ENCODE measurements at places on chromosomes 6 and 20.

GRCh38 chr20:47674145-47674544, 111.1 kb downstream of the SULF2 start:
- DNase-seq, result no peak

DNA sequence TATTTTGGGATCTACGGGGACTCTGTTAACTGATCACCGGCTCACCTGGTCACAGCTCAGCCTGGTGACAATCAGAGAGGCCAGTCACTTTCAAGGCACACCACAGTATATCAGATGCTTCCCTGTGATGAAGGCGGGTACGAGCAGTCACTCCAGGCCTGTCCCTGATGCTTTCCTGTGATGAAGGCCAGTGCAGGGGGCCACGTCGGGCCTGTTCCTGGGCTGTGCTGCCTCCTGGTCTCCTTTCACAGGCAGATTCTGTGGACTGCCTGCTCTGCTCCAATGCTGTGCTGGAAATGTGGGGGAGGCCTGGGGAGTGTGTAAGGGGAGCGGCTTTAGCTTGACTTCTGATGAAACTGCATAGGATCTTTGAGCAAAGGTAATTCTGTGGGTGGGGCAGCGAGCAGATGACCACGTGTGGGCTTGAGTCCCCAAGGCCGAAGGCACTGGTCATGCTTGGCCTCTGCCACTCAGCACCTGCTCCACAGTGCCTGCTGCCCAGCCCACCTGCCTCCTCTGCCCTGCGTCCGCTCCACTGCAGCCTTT, 372.6 kb downstream of the TAF4 start:
- DNase-seq, result no peak

DNA sequence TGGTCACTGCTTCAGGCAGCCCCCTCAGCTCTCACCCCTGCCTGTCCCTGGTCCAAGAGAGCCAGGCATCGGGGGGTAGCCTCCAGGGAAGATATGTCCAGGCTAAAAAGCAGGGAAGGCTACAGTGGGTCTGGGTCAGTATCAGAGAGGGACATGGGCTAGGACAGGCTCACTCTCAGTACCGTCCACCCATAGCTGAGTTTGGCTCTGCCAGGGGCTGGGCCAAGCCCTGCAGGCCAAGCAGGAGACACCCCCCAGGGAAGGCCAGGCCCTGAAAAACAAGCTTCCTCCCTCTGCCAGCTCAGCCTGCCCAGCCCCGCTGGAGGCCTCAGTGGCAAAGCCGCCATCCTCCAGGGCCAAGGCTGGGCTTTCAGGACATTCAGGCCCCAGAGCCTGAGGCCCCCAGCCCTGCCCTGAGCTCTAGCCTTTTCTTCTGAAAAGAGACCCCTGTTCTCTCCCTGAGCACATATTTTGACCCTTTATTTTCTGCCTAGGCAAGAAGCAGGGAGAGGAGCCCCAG, 28.6 kb upstream of the TGM2 start:
- no peak for DNase-seq

DNA sequence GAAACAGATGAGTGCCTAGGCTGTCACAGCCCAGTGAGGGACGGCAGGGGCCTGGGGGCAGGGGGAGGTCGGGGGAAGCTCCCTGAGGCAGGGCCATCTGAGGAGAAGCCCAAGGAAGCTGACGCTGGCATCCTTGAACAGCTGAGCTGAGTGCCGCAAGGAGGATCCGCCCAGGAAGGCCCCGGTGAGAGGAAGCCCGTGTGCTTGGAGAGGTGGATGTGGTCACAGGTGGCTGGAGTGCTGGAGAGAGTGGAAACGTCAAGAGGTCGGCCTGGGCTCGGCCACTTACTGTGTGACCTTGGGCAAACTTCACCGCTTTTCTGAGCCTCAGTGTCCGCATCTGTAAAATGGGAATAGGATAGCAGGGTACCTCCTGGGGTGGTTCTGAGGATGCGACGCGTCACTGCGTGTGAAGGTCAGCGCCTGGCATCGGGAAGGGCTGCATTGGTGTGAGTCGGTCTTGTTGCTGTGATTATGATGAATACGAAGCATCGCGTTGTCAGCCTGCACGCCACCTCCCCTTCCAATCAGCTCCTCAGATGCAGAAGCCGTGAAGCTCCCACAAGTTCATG, 116.1 kb upstream of the PTPN1 start:
- no peak for DNase-seq

DNA sequence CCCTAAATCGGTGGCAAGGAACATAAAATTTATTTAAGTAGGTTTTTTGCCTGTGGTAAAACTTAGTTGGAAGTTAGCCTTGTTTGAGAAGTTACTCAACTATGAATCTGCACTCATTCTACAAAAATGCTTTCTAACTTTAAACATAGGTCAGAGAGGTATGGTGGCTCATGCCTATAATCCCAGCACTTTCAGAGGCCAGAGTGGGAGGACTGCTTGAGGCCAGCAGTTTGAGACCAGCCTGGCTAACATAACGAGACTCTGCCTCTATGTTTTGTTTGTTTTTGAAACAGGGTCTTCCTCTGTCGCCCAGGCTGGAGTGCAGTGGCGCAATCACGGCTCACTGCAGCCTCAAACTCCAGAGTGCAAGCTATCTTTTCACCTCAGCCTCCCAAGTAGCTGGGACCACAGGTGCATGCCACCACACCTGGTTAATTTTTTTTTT, 16.2 kb downstream of the USP49 start:
- DNase-seq, result no peak

DNA sequence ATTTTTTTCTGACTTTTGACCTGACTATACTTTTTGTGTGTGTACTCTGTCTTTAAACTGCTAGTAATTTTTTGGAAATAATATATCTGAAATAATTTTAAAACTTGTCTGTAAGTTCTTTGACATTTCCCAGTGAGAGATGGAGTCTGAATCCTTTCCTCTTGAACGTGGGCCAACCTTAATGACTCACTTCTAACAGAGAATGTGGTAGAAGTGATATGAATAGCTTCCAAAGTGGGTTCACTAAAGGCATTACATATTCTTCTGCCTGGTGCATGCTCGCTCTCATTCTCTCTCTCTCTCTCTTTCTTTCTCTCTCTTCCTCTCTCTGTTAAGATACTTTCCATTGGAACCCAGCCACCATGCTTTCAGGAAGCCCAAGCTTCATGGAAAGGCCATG, 108.7 kb upstream of the FERMT1 start:
- no peak for DNase-seq

DNA sequence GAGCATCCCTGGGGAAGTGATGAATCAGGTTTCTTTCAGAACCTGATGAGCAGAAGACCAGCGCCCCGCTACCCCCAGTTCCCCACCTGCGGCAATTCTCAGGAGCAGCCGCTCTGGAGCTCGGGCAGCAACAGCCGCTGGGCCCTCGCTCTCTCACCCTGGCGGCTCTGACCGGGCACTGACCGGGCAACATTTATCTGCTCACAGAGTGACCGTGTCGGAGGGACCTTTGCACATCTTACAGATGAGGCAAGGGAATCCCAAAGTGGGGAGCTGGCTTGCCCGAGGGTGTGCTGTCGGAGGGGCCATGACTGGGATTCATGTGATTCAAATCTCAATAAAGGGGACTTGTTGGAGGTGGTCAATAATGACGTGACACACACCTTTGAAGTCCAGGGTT, 26.2 kb upstream of the KCNK16 start:
- no peak for DNase-seq

GRCh38 chr6:161465403-161465802, 191.5 kb upstream of the AGPAT4 start:
- no peak for DNase-seq

- no peak for DNase-seq
Observed at GRCh38 chr20:55678126-55678525, 327.2 kb downstream of the CBLN4 start.

- no peak for DNase-seq
Observed at GRCh38 chr20:42572320-42573016, 617.2 kb downstream of the PTPRT start.
